Stimulated activated CD4-positive, alpha-beta T cell treated with anti-CD3 and anti-CD28 coated beads, Interleukin-4, amount 100 ng/mL, for 4 hours (primary cell): ENCODE measurements at places on chromosomes 12 and 14.

- no peak for DNase-seq
Measured at GRCh38 chr12:48894271-48894670, 28.6 kb upstream of the RND1 start.

DNA sequence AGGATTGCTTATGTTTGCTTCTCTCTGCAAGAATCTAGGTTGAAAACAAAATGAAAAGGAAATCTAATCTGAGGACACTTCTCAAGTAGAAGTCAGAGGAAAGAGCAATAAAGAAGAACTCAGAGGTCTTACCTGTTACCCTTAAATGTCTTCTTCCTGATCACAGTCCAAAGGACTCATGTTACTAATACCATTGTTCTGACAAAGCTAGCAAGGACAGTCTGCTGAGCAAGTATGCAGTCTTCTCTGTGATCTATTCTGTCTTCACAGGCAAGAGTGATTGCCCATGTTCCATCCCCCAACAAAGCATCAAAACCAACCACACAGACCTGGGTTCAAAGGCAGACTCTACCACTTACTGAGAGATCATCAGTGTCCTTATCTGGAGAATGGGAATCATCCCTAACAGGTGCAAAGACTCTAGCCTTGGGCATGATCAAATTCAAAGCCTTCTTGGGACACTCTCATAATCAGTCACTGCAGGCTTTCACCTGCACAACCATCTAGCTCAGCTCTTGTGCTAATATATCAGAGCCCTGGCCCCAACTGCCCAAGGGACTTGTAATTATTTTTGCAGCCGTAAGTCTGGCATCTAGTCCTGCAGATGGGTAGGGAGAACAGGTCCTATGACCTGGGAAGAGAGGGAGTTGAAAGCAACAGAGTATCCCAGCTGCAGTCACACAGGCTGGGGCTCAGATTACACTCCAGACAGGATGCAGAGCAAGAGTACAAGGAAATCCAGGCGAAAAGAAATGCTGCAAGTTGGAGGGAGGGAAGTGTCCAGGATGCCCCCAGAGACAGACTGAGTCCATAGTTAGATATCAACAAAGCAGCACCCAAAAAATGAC lies 97.9 kb upstream of the NUDT4 start:
- DNase-seq = no peak

DNA sequence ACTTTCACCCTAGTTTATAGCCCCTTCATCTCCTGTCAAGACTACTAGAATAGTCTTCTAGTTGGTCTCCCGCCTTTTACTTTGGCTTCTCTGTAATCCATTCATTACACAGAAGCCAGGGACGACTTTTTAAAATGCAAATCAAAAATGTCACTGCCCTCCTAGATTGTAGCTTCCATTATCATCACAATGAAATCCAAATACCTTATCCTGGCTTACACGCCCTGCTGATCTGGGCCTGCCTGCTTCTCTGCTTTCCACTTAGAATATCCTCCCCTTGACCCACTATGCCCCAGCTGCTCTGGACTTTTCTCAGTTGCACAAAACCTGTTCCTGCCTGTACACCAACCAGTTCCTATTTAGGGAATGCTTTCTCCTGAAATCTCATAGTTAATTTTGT lies 4.5 kb upstream of the EEA1 start:
- DNase-seq = no peak

- no peak for DNase-seq
Measured at GRCh38 chr12:41277100-41277945, 89.2 kb downstream of the PDZRN4 start.

DNA sequence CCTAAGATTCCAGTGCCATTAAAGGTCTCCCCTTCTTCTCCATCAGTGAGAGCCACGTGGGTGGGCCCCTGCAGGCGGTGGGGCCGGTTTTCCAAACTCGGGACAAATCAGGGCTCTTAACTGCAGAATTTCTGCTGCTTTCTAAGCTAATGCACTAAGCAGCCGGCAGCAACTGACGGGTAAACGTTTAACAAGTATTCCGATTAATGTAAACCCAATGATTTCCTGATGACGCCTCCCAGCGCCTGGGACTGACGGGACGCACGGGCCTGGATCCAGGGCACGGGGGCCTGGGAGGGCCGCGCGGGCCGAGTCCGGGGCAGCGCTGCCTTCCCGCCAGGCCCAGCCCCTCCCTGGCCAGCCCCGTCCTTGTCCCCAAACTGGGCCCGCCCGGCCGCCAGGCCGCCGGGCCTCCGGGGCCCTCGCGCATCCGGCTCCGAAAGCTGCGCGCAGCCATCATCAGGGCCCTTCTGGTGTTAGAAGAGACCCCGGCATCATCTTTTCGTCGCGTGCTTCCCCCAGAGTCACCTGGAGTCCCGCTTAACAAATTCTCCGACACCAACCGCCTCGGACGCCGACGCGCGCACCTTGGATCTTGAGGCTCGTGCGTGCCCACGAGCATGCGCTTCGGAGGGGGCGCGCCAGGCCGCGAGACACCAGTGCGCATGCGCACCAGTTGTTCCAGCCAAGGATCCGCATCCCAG lies at the start of gene MLH3:
Gene MLH3, minus strand, starts transcription at position 616 of the 704 bp plus-strand sequence. CDS start 1,812 bp downstream, outside the sequence.
- DNase-seq = peak; percentile 76

- no peak for DNase-seq
Measured at GRCh38 chr12:132700212-132700822, 10.3 kb upstream of the PGAM5 start.

- no peak for DNase-seq
Measured at GRCh38 chr12:26612203-26612602, 220.8 kb downstream of the ITPR2 start.

- no peak for DNase-seq
Measured at GRCh38 chr14:104919993-104920315, 4.7 kb upstream of the PLD4 start.

DNA sequence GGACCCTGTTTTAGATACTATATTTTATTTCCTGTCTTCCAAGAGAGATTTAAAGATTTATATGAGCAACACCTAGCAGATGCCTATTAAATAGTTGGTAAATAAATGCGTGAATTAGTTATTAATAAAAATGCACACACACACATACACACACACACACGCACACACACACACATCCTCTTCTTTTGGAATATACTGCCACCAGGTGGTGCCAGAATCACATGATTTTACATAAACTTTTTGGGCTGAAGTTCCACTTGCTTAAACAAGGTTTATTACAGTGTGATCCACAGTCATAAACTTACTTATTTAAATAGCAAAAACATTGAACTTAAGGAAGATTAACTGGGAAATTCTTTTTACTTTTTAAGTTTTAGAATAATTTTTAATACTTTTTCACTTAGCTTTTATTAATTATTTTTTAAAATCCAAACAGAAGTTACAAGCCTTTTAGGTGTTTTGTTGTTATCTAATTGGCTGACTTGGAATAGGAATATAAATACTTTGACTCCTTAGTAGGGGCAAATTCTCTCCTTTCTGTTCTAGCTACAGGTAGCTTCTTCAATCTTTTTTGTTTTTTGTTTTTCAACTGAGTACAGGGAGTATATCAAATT lies 17.5 kb downstream of the RAD51B start:
- peak; percentile 45 for DNase-seq

GRCh38 chr14:91244501-91244901 lies at the start of gene GPR68:
Gene GPR68 (minus strand): TSS chr14:91244704. CDS start chr14:91235050, 9,654 bp downstream.
- DNase-seq = no peak

- peak; percentile 3 for DNase-seq
Measured at GRCh38 chr12:3202734-3203446, 125.7 kb downstream of the TSPAN9 start.

DNA sequence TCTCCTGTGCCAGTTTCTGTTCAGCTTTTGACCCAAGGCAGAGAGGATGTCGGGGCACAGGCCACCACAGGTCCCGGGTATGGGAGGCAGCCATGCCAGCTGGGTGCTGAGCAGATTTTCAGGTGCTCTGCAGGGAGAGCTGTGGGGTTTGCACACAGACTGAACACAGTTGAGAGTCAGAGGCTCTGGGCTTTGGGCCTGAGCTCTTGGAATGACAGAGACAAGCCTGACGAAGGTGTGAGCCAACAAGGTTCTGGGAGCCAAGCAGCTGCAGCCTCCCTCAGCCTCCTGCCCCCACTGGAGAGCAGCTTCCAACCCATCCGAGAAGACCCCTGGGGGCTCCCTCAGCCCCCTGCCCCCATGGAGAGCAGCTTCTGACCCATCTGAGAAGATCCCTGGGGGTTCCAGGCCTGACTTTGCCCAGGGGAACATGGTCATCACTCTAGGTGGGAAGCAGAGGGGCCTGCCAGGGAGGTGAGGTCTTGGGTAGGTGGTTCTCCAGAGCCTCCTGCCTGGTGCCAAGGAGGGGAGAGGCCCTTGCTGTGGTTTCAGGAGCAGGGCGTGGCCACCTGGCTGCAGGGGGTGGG lies 13.8 kb downstream of the FBRSL1 start:
- no peak for DNase-seq

GRCh38 chr12:79409562-79409961 lies 281.2 kb downstream of the PAWR start:
- no peak for DNase-seq

GRCh38 chr12:52203079-52203921 lies 11.5 kb upstream of the KRT80 start:
- DNase-seq = no peak

- no peak for DNase-seq
Measured at GRCh38 chr14:93982230-93983007, 6.0 kb upstream of the ASB2 start.

DNA sequence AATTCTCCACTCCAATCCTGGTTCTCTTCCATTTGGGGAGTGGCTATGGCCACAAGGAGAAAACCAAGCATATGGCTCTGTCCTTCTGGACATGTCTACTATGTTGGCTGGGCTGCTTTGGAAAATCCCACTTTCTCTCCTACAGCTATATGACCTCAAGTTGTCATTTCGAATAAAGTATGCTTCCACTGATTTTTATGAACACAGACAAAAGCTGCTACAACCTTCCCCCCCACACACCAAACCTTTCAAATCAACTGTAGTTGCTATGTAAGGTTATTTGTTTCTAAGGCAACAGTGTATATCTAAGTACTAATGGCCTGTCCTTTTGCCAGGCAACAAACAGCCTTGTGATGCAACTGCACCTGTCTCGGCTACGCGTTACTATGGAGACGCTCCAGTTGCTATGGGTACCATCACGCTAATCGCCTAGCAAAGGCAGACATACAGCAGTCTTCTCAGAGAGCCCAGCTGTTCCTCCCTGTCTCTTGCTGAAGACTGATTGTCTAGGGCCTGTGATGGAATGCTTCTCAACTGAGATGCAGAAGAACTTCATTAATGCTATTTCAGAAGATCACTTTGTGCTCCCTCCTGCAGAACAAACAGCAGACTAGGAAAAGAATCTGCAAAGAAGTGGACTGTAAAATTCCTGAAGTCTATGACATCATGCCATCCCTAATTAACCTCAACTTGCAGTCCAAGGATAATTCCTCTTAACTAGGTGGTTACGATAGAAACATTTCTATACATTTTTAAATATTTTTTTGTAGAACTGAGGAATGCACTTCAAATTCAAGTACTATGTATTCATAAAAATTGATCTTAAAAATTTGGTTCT lies 67.6 kb downstream of the FOXN3 start:
- DNase-seq = no peak

GRCh38 chr12:64390275-64390851 lies at the start of gene C12orf56:
Gene C12orf56 (minus strand): TSS chr12:64390758. CDS start chr12:64390565, 193 bp downstream.
- DNase-seq = no peak

GRCh38 chr12:70581208-70581607 lies 56.0 kb downstream of the PTPRB start:
- no peak for DNase-seq

- no peak for DNase-seq
Measured at GRCh38 chr12:388541-389141, 479 bp downstream of the KDM5A start.

GRCh38 chr12:121090586-121091514 lies 41.8 kb upstream of the P2RX7 start:
- no peak for DNase-seq

DNA sequence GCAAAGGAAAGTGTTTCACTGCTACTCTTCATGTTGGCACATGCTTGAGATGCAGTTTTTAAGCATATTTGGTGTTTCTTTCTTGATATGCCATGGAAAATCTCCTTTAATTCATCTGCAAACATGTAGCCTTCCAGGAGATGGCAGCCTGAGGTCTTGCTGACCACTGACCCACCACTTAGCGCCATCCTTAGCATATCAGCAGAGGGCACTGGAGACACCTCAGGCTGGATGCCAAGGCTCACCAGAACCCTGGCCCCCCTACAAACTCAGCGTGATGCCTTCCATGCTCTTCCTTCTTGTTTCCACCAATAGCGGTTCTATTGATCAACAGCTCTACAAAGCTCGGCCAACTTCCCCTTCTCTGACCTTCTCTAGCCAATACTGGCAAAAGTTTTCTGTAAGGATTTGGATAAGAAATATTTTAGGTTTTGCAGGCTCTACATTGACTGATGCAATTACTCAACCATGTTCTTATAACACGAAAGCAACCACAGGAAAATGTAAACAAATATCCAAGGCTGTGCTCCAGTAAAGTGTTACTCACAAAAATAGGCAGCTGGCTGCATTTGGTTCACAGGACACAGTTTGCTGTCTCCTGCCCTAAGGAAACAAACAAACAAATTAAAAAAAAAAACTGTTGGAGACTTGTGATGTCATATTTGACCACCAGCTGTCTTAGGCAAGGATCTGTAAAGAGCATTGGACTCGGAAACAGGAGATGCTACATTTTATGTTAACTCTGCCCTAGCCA lies 209.7 kb downstream of the SLC15A4 start:
- no peak for DNase-seq

GRCh38 chr12:61357496-61357895 lies 902.7 kb upstream of the USP15 start:
- no peak for DNase-seq

DNA sequence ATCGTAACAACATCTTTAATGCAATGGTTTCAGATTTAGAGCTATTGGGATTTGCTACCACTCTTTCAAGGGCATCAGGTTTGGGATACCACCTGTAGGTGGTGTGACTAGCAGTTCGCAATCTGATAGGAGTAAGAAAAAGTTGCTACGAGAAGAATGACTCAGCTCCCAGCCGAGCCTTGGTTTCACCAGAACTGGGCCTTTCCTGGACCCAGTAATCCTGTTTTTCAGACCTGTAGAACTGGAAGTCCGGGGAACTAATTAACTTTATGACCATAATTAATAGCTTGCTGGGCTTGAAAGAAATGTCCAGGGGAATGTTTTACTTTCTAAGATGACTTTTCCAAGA lies 770 bp downstream of the ABHD4 start:
- peak; percentile 44 for DNase-seq

DNA sequence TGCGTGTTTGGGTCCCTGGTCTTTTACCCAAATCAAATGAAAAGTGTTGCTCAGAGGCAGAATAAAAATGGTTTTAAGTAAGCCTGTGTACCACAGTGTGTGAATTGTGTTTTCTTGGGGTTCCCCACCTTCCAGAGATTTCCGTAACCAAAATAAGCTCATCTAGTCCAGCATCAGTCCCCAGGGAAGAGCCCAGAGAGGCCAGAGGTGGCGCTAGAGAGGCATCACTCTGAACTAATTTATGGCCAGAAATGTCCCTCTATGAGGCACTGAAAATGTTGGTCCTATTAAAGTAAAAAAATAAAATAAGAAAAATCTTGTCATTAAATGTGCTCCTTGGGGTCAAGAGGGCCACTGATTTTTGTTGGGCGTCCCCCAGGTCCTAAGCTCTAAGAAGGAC lies 24.9 kb upstream of the PRKAB1 start:
- DNase-seq = no peak

- no peak for DNase-seq
Measured at GRCh38 chr12:26238341-26239121, 43.2 kb downstream of the SSPN start.
